ENCODE measurements at places on chromosomes 6 and 20.

- no peak for DNase-seq
Measured at GRCh38 chr6:43226192-43226851, 3.0 kb downstream of the DNPH1 start.

- no peak for DNase-seq
Measured at GRCh38 chr20:49749625-49750024, 35.9 kb upstream of the B4GALT5 start.

DNA sequence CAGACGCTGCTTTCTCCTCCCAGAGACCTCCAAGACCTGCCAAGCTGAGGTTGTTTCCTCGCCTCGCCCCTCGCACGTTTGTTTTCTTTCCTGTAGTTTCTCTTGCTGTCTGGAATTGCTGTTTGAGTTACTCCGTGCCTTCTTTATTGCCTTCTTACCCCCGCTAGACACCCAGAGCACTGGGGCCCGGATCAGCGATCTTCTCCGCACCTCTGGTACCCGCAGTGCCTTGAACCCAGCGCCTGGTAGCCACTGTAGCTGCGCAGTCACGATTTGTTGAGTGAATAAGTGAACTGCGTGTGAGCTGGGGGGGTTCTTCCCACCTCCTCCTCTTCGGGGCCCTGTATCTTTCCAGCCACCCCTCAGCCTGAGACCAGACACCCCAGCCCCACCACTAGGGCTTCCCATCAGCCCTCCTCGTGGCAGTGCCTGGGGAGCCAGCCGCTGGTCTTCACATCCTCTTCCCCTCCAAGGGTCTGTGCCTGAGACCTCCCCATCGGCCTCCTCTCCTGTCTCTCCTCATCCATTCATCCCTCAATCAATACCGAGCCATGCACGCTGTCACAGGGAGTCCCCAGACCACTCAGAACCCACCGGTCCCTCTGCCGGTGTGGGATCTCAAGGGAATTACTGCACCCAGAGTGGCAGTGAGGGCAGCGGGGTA is 849 bp upstream of the BMP7 start:
- DNase-seq: no peak

DNA sequence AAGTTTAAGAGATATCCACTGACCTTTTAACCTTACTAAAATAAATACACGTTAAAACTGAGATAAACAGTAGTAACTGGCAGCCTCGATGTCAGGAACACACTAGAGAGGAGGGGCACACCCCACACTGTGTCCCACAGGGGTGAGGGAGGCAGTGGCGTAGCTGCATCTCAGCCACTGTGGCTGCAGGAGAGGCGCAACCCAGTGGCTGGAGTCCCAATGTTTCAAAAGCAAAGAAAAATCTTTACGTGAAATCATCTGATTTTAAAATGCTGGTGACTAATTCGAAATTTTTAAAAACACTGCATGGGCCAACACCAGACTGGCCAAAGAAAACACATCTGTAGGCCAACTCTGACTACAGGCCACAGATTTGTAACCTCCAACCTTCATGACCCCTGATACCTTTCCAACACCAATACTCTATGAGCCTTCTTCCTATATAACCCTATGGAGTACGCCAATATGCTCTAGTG is 54.7 kb downstream of the TRAM2 start:
- DNase-seq: no peak

DNA sequence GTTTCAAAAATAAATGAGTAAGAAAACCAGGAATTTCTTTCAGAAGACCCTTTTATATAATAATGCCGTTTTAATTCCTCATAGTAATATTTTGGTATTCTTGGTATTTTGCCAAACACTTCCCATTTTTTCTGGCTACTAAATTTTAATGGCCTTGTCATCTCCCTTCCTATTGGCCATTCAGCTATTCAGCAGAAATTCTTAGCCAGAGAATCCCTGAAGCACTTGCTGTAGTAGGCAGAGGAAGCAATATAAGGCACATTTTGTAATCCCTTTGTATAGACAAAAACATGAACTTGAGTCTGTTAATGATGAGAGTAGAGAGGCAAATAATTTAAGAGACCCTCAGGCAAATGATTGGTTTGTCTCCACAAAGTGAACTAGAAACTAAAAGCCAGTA is 118.4 kb upstream of the LAMP5 start:
- no peak for DNase-seq

- DNase-seq: no peak
Measured at GRCh38 chr20:4725263-4725550, 3.5 kb downstream of the PRND start.

GRCh38 chr20:46040902-46041535 is 12.0 kb downstream of the SLC12A5 start:
- DNase-seq: peak; percentile 59

DNA sequence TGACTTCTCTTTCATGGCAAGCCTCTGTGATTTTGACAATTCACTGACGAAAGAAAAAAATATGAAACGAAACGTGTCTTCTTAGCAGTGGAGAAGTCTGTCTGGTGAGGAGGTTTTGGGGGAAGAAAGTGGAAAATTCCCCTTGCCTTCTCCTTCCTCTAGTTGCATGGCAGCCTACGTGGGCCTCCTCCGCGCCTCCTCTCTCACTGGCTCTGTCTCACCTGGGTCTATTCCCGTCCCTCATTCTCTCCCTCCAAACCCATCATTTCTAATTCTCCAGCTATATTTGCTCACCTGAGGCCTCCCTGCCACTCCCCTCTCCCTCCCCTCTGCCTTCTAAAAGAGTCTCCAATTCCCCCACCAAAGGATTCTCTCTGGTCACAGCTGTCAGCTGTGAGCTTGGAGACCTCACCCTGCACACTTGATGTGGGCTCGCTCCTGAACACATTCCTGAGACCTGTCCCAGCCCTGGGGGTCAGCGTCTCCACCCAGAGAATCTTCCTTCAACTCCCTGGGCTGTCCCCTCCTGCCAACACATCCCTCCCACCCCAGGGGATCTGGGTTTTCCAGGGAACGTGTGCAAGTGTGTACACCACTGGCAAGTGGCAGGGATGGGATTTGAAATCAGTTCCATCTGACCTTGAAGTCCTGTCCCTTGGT is 159.6 kb upstream of the PMEPA1 start:
- peak; percentile 6 for DNase-seq

- DNase-seq: no peak
Measured at GRCh38 chr6:101393829-101394251, 332 bp downstream of the GRIK2 start.
